ENCODE measurements at places on chromosomes 4 and X.

DNA sequence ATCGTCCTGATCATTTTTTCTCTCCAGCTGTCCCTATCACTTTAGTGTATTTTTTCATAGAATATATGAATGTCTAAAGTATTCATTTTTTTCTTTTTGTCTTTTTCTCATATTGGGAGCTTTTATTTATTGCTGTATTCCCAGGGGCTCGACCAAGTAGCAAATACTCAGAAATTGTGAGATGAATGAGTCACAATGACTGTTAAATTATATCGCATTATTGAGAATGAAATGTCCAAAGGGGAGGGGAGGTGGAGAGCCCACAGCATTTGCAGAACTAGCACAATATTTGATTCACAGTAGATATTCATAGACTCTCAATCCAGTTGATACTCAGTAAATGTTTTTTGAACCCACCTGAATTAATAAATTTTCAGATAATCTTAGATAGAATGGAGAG lies 543.6 kb upstream of the FAM241A start:
- no peak for DNase-seq

DNA sequence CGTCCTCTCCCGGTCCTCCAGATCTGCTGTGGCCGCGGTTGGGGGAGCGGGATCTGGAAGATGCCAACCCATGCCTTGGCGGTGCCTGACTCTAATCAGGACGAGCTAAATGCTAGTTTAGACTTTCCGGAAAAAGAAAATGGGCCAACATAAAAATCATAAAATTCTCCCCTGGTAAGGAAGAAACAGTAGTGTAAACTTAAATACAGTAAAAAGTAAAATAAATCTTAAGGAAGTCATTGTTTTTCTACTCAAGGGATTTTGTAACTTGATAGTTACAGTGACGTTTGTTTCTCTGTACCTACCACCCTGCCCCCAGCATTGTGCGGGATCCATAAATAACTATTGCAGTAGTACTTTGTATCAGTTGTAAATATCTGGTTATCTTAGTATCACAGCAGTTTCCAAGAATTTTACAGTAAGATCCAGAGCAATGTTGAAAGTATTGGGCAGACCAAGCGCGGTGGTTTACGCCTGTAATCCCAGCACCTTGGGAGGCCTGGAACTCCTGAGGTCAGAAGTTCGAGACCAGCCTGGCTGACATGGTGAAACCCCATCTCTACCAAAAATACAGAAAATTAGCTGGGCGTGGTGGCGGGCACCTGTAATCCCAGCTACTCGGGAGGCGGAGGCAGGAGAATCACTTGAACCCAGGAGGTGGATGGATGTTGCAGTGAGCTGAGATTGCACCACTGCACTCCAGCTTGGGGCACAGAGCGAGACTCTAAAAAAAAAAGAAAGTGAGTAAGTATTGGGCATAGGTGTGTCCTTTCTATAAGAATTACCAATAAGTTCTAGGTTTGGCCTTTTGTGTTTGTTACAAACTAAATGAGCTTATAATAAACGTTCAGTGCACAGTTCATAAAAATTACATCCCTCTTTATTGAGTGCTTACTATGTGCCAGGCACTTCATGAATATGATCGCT lies 1.0 kb upstream of the PLA2G12A start:
- DNase-seq, result no peak

DNA sequence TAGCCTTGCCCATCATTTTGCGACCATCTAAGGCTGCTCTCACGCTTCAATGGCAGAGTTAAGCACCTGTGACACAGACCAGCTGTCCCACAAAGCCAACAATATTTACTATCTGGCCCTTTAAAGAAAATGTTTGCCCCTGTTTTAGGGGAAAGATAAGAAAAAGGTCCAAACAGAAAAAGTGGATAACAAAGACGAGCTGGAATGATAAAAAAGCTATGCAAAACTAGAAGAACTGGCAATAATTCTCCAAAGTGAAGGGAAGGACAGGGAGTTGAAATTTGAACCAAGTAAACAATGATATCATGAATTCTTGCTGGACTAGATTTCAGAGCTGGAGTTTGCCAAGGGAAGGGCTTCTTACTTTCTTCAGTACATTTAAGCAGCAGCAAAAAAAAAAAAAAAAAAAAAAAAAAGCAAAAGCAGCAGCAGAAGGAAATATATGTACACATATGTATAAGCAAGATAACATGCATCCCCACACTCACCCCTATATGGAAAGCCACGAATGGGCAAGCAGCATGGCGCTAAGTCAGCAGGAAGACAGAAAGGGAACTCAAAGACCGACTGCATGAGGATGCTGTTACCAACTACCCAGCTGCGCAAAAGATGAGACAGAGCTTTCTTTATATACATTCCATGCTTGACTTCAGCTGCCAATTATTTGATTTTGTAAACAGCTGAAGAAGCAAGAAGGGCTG lies 12.5 kb downstream of the TRAPPC2 start:
- no peak for DNase-seq

GRCh38 chrX:150037041-150037440 lies 98.8 kb upstream of the EOLA2 start:
- DNase-seq, result no peak

Measured in stimulated activated CD4-positive, alpha-beta T cell treated with anti-CD3 and anti-CD28 coated beads, TNF-alpha, amount 100 ng/mL, for 1 hour (primary cell).